ENCODE measurements at places on chromosomes 6 and 20. TPM values are rescaled to one million over a fixed set of nuclear protein-coding genes. Genes with fewer than 3 reads are reported as not detected.

GRCh38 chr20:46028772-46029371 is at the start of gene SLC12A5:
Gene SLC12A5, plus strand, starts transcription at chr20:46029215. Its CDS starts 130 bp downstream, at chr20:46029345.
- DNase-seq: no peak
- H3K27me3 ChIP-seq: peaks cover 64% of the 10 kb centered on the region
- no peaks in the 10 kb centered on the region for H3K36me3 ChIP-seq
- no peak within 1 kb of the TSS for H3K27ac ChIP-seq

GRCh38 chr20:8709627-8710026 is 359.3 kb upstream of the PLCB4 start:
- no peaks in the 10 kb centered on the region for H3K27me3 ChIP-seq
- DNase-seq: no peak
- H3K27ac ChIP-seq: no peak overlapping the region

Gene OPRM1
- total RNA-seq: not detected

GRCh38 chr6:78513856-78514255 is 353.5 kb upstream of the IRAK1BP1 start:
- no peak overlapping the region for H3K27ac ChIP-seq
- DNase-seq: no peak
- no peaks in the 10 kb centered on the region for H3K27me3 ChIP-seq
- no peak overlapping the region for H3K4me3 ChIP-seq
- no peaks in the 10 kb centered on the region for H3K36me3 ChIP-seq
- H3K4me1 ChIP-seq: no peaks in the 10 kb centered on the region

Gene TBXT
- total RNA-seq: not detected

Gene MYCT1
- not detected for total RNA-seq

Gene SLC12A5
- total RNA-seq: 1.9 TPM

Gene VSX1
- total RNA-seq: not detected

Gene RAMACL
- total RNA-seq: 2.4 TPM

- no peak overlapping the region for H3K27ac ChIP-seq
- H3K27me3 ChIP-seq: no peaks in the 10 kb centered on the region
Measured at GRCh38 chr6:97095311-97095850, 170.9 kb downstream of the KLHL32 start.

DNA sequence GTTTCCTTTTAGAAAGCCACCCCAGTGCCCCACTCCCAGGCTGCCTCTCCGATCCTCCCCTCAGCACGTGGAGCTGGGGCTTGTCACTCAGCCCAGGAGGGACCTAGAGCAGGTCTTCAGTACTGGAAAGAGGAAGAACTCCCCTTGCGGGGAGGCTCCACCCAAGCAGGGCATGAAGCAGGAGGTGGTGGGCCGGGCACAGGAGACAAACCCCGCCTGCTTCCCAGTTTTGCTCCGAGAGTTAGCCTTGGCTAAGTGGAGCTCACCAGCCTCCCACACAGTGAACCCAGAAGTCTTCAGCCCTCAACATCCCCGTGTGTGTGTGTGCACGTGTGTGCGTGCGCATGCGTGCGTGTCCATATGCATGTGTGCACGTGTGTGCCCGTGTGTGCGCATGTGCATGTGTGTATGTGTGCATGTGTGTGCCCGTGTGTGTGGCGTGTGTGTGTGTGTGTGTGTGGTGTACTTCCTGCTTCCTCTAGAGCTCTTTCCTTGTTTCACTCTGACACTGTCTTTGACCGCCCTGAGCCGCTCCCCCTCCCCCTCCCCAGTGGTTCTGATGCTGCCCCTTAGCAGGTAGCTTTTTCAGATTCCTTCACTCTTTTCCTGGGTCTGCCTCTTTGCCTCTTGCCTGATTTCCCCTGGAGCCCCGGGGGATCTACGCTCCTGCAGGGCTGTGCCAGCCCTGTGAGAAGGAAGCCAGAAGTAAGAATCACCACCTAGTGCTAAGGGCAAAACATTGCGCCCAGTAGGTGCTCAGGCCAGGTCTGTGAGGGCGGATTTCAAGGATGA is 239.8 kb downstream of the CDC5L start:
- H3K27ac ChIP-seq: no peak overlapping the region
- H3K4me1 ChIP-seq: peaks cover 18% of the 10 kb centered on the region
- H3K36me3 ChIP-seq: no peaks in the 10 kb centered on the region
- no peak overlapping the region for H3K4me3 ChIP-seq
- no peak for DNase-seq

Measured in chondrocyte (in vitro differentiated cells).